NCI-H1092 treated with DMSO at 0.1 percent for 48 hours (cell line): ENCODE measurements at places on chromosomes 1 and 21.

DNA sequence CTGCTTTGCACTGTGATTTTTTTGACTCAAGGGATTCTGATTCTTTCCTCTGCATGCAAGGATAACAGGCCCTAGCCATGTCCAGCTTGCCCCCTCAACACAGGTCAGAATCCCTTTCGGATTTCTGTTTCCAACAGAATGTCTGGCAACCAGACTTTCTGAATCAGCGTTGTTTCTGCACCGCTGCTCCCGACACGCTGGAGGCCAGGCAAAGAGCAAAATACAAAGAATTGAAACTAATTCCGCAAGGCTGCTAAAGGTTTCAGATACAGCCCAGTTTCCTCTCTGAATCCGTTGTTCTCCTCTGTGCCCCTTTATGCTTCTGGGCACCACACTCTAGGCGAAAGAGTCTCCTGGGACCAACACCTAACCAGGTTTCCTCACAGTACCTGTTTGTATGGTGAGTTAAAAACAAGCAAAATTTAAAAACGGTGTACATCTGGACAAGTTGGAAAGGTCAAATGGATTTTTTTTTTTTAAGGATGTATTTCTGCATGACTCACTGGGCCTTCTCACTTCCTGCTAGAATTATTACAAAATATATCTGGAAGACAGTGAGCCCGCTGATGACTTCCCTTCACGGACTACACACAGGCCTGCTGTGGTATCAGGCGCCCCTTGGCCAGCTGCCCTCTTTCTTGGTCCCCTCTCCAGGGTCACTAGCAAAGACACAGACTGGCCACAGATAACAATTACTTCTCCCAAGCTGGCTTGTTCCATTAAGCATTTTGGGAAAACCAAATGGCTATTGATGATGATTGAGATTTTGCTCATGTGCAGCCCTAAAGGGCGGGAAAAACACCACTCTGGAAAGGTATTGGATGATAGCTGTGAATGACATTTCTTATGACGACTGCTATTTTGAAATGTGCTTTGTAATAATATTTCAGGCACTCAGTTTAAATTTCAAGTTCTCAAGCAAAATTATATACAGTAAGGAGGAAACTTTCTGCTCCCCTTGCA, 118.3 kb downstream of the TGFB2 start:
- no peak for DNase-seq

- no peak for DNase-seq
Measured at GRCh38 chr1:27149084-27149761, 5.7 kb downstream of the SLC9A1 start.

DNA sequence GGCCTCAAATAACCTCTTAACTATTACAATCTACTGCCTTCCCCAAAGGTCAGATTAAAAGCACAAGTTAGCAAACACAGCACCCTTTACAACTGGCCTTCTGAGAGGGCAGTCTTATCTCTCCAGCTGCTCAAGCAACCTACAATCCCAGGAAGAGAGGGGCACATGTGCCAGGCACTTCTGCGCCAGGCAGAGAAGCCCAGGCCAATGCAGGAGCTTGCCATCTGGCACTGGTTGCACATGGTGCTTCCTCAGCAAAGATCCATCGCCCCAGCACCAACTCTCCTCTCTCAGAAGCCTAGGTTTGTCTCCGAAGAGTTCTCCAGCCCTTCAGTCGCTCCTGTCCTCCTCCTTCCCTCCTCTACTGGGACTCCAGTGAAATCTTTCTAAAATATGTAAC, 2.5 kb downstream of the STK40 start:
- no peak for DNase-seq

GRCh38 chr21:40208948-40209345, 341.7 kb downstream of the PCP4 start:
- DNase-seq: no peak

GRCh38 chr1:89622895-89623294, 10.0 kb upstream of the LRRC8C start:
- no peak for DNase-seq

DNA sequence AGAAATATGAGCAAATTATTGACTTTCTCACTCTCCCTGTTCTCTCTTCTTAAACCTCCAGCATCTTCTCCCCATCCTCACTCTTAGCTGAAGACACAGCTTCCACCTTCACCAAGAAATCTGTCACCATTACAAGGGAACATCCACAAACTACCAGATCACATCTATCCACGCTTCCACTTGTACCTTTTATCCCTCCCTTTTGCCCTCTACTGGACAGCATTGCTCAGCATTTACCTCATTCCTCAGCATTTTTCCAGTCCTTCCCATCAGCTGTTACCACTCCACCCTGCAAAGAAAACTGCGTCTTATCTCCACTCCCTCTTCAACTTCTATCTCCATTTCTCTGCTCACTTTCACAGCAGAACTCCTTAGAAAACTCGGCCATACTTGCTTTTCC, 42.6 kb downstream of the KCNJ6 start:
- DNase-seq: no peak
